Stimulated activated CD4-positive, alpha-beta T cell treated with anti-CD3 and anti-CD28 coated beads, Interleukin-12 subunit alpha, Interleukin-12 subunit beta, amount 100 ng/mL, for 48 hours (primary cell): ENCODE measurements at places on chromosomes 4 and X.

- DNase-seq = no peak
These were observed 112.3 kb upstream of the SFRP2 start for GRCh38 chr4:153901220-153901619.

DNA sequence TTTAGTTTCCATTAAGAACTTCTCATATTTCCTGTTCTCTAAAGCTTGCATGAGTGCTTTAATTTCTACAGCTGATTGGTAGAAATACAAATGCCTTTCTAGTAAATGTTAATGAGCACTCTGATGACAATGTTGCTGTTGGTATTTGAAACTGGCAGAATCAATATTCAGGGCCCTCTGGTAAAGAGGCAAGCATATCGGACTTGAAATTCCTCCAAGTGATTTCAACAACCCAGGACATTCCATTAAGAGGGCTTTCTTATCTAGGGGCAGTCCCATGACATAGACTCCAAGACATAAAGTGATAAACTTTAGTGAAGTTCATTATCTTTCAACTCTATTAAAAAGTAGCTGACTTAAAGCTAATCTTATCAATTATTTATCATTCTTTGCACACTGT is 83.1 kb upstream of the VCX start:
- no peak for DNase-seq

DNA sequence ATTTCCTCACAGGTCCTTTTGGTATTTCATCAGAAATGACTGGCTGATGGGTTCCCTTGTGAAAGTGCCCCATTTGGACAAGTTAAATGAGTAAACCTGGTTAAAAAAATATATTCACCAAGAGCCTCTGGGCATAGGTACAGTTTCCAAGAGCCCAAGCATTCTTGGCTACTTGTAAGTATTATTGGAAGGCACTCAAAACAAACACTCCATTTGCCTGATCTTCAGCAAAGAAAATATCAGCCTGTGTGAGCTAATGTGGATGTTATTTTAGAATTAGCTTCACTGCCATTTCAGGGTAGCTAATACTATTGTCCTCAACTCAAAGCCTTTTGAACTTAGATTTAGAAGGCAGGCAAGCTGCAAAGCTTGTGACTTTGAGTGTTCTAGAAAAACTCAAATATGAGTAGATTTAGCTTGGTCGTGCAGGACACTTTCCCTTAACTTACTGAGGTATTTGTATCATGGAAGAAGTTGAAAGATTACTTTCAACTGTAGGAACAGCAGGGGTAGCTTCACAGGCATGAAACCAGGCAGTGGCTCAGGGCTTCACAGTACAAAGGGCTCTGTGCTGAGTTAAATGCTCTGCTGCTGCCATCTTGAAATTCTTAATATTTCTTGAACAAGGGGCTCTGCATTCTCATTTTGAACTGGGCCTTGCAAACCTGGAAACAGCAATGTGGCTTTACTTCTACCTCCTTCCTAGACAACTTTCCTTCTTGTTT is 177.2 kb downstream of the AMELX start:
- no peak for DNase-seq

DNA sequence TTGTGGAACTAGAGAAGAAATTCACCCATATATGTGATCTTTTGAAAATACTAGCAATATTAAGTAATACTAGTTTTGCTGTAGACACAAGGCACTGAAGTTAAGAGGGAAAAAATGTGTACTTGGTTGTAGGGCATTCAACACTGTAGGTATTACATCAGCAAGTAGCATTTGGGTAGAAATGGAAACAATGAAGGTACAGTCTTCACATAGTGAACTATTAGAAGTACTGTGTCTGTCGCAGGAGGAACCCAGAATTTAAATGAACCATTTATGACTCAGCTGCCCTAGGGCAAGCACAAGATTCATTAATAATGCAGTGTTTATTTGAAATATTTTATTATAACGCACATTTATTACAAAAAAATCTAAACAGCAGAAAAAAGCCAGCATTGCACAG is 572.7 kb upstream of the TENM3 start:
- DNase-seq = no peak

GRCh38 chrX:14027511-14028019 is 2.1 kb downstream of the GEMIN8 start:
- no peak for DNase-seq

DNA sequence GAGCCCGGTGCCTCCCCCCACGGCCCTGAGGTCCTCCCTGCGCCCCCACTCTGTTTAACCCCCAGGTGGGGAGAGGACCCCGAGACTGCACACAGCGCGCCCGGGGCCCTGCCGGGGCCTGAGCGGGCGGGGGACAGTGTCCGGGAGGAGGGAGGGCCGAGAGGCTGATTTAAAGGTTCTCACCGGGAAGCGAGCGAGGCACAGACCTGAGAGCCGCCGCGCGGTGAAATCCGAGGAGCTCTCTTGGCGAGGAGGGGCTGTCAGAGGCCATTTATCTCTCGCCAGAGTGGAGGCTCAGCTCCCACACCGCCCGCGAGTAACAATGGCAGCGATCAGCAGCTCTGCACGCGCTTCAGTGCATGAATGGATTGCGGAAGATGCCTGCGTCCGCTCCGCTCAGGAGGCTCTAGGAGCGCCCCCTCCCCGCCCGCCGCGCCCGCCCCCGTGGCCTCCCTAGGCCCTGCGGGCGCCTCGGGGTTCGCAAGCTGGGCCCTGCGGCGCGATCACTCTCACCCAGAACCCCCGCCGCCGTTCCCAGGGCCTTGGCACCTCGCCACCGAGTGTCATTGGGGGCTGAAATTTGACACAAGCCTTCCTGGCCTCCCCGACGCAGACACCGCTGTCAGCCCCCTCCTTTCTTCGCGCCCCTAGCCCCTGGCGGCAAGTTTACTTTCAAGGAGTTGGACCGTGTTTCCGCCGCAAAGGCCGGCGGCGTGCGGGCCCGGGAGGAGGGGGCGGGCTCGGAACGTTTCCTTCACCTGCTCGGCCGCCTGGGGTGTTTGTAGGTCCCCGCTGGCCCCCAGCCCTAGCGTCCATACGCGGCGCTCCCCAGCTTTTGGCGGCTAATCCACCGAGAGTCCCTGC is 48.7 kb upstream of the BCOR start:
- no peak for DNase-seq

- DNase-seq = no peak
These were observed 83.1 kb downstream of the FAM53A start for GRCh38 chr4:1600811-1601532.

- DNase-seq = no peak
These were observed 129.1 kb upstream of the PACRGL start for GRCh38 chr4:20570981-20571715.

DNA sequence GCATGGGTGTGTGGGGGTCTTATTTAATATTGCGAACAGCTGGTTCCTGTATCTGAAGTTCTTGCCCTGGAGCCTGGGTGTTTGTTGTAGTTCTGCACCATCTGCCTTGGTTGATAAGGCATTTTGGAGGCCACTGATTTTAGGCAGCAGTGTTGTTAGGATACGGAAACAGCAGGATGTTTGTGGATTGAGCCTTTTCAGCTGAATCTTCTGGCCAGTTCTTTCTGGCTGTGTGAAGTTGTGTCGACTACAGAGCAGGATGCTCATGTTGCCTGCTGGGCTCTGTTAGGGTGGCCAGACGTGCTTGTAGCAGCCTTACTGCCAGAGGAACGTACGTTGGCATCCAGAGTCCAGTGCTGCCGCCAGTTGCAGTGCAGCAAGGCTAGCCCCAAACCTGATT is 134.2 kb downstream of the PTTG2 start:
- no peak for DNase-seq

GRCh38 chr4:7310451-7310850 is 118.1 kb downstream of the SORCS2 start:
- DNase-seq = no peak

DNA sequence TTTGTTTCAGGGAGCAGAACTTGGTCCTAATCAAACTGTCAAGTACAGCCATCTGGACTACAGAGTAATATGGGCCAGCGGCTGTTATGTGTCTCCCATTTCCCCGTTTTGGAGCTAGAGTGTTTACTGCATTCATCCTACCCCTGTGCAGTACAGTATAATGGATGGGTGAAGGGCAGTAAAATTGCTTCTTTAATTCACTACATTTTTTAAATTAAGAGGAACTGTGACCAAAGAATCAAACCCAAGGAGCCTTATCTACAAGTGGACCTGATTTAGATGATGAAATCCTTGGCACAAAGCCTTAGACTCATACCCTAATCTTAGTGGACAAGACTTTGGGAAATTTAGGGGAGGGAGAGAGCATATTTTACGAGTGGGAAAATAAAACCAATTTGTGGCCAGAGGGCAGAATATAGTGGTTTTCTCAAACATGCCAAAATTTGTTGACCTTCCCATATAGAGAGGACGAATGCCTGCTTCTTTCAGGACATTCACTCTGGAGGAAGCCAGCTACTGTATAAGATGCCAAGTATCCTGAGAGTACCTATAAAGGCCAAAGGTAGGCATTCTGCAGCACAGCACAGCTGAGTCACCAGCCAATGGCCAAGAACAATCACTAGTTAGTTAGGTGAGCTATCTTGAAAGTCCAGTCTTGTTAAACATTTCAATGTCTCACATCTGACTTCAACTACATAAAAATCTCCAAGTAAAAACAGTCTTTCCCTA is 253.8 kb upstream of the KCNIP4 start:
- DNase-seq = no peak

GRCh38 chr4:40480291-40480690 is 145.2 kb downstream of the CHRNA9 start:
- DNase-seq = no peak

DNA sequence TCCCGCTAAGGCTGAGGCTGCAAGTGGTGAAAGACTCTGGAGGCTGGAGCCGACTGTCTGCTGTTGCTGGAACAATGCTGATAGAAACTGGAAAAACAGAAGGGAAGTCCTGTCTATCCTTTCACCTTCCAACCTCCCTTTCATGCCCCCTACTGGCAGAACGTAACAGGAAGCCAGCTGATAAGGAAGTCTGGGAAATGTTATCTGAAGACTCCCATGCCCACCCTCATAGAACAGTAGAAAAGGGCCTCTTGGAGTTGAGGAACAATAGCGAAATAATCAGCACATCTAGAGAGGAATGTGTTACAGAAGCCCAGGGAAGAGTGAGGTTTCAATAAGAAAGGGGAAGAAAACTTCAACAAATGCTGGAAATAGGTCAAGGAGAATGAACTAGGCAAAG is 117.1 kb upstream of the DKK2 start:
- no peak for DNase-seq

- no peak for DNase-seq
These were observed 63.7 kb downstream of the HS3ST1 start for GRCh38 chr4:11365039-11365438.

DNA sequence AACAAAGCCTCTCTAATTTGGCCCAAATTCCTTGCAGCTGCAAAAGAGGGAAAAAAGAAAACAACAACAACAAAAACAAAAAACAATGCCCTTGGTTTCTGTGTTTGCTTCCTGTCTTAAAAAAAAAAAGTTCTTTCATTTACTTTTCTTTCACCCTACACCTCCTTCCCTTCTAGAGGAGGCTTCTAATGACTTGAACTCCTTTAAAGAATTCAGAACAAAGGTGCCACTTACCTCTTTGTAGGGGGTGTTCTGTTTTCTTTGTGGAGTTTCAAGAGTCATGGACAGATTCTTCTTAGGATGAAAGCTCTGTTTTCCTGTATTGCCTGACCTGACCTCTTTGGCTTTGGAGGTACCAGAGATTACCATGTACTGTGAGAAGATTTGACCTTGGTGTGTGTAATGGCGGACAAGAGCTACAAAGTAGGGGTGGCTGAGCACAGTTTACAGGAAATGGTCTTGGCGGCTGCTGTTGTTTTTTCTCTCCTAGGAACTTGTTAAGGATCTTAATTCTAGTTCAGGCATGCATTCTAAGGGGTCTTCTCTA is 72.4 kb upstream of the S100G start:
- no peak for DNase-seq
